ENCODE measurements at places on chromosomes 16 and 17.

DNA sequence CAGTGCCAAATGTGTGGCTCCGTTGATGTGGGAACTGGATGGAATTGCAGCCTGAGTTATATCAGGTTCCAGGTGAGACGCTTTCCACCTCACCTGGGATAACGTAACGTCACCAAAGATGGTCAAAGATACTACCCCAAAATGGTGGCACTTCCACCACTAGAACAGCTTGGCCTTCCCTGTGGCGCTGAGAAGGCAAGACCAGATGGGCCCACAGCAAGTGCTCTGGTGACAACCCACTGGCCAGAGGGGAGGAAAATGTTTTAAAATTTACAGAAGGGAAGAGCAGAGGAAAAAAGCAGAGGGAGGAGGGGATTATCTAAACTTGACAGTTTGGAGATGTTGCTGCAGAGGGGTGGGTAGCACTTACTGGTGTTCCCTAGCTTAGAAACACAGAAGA is 7.5 kb upstream of the ITGA2B start:
- DNase-seq: no peak

DNA sequence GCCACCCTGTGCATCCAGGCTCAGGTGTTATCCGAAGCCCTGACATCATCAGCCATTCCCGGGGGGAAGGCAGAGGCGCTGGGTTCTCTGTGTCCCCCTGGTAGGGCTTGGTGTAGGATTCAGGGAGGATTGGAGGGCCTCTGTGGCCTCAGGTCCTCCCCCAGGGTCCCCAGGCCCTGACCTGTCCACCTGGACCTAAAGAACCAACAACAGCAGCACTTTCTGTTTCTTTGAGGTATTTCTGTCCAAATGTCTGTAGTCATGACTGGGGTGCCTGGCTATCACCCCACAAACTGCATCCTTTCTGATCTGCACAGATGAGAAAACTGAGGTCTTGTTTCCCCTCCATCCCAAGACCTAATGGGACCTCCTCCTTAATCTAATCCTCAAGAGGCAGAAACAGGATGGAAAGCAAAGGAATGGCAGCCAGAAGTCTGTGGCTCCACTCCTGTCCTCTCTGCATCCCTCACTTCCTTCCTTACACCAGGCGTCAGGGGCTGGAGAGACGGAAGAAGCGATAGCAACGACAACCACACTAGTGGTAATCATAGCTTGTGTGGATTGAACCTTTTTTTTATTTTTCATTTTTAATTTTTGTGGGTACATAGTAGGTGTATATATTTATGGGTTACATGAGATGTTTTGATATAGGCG is 11.8 kb downstream of the NLRC5 start:
- DNase-seq: no peak

- no peak for DNase-seq
Measured at GRCh38 chr16:57564571-57565270, 22.3 kb downstream of the ADGRG5 start.

- DNase-seq: peak; percentile 55
Measured at GRCh38 chr16:53061701-53062159, 6.9 kb downstream of the CHD9 start.

- DNase-seq: no peak
Measured at GRCh38 chr16:81417210-81417609, 27.4 kb upstream of the CMIP start.

- DNase-seq: no peak
Measured at GRCh38 chr16:4852221-4852872, 5.1 kb downstream of the UBN1 start.

GRCh38 chr16:49000594-49000993 is 281.0 kb downstream of the CBLN1 start:
- no peak for DNase-seq

DNA sequence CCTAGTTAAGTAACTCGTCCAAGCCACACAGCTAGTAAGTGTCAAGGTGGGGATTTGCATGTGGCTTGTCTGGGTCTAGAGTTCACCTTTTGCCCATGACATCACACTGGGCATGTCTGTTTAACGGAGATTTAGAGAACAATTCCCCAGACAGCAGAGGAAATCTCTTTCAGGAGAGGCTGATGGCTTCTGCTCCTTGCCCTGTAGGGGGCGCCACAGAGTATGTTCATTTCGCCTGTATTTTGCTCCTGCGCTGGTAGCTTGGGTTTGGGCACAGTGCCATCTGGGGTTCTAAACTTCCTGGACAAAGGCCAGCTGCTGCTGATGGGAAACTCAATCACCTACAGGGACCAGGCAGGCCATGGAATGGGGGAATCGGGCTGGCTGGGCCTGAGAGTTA is 20.4 kb downstream of the OTOA start:
- DNase-seq: no peak

DNA sequence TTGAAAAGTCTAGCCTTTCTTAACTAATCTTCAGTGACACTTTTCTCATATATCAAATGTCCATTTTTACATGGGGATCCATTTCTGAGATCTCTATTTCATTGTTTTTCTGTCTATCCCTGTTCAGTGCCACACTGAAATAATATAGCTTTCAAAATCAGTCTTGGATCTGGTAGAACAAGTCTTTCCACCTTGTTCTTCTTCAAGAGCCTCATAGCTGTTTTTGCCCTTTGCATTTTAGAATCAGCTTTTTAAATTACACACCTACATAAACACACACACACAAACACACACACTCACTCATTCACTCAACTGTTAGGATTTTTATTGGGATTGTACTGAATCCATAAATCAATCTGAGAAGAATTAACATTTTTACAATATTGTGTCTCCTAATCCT is 19.2 kb downstream of the GSDMB start:
- DNase-seq: no peak

GRCh38 chr17:53724726-53725125 is 98.0 kb upstream of the KIF2B start:
- DNase-seq: no peak

DNA sequence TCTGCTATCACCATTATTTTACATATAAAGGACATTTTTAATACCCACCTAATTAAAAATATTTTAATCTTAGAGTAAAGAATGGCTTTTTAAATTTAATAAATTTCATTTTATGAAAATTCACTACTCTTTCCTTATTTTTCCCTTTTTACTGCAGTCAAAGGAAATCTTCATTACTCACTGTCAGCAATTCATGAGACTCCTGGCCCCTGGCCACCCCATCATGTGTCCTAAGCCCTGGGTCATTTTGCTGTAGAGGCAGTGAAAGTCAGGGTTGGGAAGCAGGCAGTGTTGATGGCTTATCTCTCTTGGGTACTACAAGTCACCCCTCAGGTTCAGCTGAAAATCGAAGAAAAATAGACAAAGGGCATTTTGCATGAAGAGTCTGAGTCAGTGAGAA is 468.6 kb upstream of the CCL2 start:
- DNase-seq: no peak

GRCh38 chr16:71630808-71631207 is 4.8 kb downstream of the MARVELD3 start:
- DNase-seq: no peak

- DNase-seq: no peak
Measured at GRCh38 chr17:39652587-39653315, 12.4 kb upstream of the TCAP start.

DNA sequence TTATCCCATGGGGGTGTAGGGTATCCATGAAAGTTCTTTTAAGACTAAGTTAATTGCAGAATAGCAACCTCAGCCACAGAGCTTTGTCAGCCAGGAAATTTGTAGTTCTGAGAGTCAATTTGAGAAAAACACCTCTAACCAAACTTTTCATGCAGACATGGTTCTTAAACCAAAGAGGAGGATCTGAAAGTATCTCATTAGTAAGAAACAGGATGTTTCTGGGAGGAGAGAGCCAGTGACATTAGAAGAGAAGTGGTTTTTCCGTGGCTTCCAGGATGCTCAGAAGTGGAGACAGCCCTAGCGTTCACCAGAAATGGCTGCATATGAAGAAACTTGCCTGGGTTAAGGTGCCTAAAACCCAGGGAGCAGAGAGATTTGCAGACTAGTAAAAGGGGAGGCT is 7.9 kb downstream of the GNAO1 start:
- DNase-seq: peak; percentile 20

- DNase-seq: no peak
Measured at GRCh38 chr17:31724619-31725018, 134.4 kb downstream of the COPRS start.

DNA sequence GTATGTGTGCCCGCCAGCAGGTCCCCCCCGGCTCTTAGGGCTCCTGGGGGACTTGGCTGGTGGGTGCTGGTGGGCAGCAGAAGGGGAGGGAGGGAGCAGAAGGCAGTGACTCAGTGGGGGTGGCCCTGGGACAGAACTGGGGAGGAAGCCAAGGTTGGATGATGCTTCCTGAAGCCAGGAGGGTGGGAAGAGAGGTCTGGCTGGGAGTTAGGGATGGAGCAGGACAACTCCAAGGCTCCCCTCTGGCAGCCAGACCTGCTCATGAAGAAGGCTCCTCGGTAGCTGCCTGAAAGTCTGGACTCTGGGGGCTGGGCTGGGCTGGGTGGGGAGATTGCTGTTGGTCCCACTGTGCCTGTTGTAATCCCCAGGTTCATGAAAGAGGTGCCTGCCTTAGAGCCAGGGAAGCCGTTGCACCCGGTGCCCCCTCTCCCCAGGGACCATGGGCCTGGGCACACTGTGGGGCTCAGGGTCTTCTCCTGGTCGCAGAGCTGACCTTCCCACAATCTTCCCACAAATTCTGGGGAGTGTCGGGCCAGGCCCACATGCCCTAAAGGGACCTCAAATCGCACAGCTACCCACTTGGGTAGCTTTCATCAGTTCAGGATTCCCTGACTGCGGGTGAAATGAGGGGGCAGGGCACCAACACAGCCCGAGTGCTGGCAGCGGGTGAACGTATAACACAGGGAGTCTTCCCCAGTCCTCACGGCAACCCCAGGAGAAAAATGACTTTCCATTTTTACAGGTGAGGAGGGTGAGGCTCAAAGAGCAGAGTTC is 1.1 kb upstream of the PLEKHG4 start:
- DNase-seq: no peak

DNA sequence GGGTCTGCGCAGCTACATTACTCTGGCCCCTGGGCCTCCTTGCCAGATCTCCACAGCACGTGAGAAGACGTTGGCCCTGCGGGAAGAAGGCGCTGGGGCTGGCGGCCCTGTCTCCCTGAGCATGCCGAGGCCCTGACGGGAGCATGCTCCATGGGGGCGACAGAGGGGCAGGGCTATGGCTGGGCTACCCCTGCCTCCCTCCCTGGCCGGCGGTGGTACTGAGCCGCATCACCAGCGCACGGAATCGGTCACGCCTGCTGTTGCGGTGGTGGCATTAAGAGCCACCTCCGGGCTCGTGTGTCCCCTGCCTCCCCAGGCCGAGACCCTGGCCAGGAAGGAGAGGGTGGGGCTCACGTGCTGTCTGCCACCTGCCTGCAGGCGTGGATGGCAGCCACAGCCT is 28.1 kb downstream of the MAPK8IP3 start:
- DNase-seq: no peak

DNA sequence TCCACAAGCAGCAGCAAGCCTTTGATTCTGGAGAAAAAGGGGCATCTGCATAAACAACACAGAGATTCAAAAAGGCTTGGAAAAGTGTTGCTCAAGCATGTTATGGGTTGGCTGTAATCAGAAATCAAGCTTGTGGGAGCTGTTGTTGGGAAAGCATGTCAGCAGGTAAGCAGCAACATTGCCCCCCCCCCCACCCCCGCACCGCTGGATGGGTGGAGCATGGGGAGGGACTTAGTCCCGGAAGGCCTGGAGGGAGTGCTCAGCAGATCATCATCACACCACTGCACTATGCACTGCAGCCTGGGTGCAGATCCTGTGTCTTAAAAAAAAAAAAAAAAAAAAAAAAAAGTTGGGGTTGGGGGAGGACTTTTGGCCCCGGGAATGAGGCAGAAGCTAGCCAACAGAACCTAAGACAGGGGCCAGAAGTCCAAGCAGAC is 16.8 kb upstream of the AKAP1 start:
- no peak for DNase-seq

DNA sequence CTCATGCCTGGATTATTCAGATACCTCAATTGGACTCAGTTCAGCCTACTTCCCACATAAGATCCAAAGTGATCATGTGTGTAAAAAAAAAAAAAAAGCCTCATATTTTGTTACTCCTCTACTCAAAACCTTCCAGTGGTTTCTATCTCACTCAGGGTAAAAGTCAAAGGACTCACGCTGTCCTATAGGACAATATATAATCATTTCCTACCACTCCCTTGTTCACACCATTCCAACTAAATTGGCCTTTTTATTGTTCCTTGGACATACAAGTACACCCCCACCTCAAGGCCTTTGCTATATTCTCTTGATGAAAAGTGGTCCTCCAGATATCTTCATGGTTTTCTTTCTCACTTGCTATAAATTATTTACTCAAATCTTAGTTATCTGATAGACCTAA is 99.2 kb downstream of the USP32 start:
- no peak for DNase-seq

DNA sequence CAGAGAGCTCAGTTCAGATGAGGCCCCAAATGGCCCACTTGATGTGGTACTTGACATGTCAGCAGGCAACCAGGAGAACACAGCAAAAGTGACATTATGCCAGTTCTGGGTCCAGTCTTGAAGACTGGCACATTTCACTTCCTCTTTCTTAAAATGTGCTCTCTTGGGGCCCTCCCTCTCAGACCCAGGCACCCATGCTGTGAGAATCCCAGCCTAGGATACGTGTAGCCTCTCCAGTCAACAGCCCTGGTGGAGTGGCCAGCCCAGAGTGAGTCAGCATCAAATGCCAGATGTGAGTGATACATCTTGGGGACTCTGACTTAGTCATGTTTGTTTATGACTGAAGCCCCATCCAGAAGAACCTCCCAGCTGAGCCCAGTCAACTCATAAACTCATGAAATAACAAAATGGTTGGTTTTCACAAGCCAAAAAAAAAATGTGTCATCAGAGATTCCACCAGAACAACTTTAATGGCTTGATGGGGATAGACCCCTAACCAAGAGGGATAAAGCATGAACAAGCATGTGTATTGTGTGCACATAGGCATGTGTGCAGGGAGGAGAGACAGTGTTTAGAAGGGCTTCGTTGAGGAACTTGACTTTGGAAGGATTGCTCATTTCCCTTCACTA is 82.5 kb upstream of the TNRC6C start:
- no peak for DNase-seq

- DNase-seq: no peak
Measured at GRCh38 chr17:41067281-41067680, 1.6 kb upstream of the KRTAP2-4 start.

GRCh38 chr17:46783031-46783593 is 35.4 kb downstream of the WNT3 start:
- DNase-seq: no peak

GRCh38 chr17:47305302-47305923 is 18.3 kb upstream of the EFCAB13 start:
- no peak for DNase-seq

GRCh38 chr17:7043182-7043496 is 753 bp downstream of the SLC16A11 start:
- no peak for DNase-seq

- no peak for DNase-seq
Measured at GRCh38 chr16:67673712-67674580, 7.3 kb downstream of the C16orf86 start.

- no peak for DNase-seq
Measured at GRCh38 chr16:12999368-12999767, 98.0 kb downstream of the SHISA9 start.

All from memory B cell (primary cell).